ENCODE measurements at places on chromosomes 2 and 18. TPM values are rescaled to one million over a fixed set of nuclear protein-coding genes. Genes with fewer than 3 reads are reported as not detected.

The LRRTM4 gene
- not detected for total RNA-seq

The HS1BP3 gene
- 42.7 TPM for total RNA-seq

The LYG2 gene
- total RNA-seq: not detected

The C2orf80 gene
- total RNA-seq: not detected

The LRRTM1 gene
- not detected for total RNA-seq

The AOX1 gene
- 81.1 TPM for total RNA-seq

The PAIP2B gene
- 0.81 TPM for total RNA-seq

The PRKAG3 gene
- not detected for total RNA-seq

The GDF7 gene
- total RNA-seq: under 0.01 TPM

The RFTN2 gene
- 17.5 TPM for total RNA-seq

The TTC39C gene
- 124 TPM for total RNA-seq

The GAL3ST2 gene
- total RNA-seq: not detected

The TUBA3E gene
- not detected for total RNA-seq

The MAP3K19 gene
- not detected for total RNA-seq

The DLGAP1 gene
- total RNA-seq: under 0.01 TPM

The FSIP2 gene
- 0.65 TPM for total RNA-seq

The ZNF532 gene
- 43.7 TPM for total RNA-seq

The CLEC4F gene
- not detected for total RNA-seq

The RTKN gene
- total RNA-seq: 19.2 TPM

The PPM1G gene
- 47.4 TPM for total RNA-seq

The SCTR gene
- not detected for total RNA-seq

The ANKRD62 gene
- total RNA-seq: not detected

The SH3BP4 gene
- total RNA-seq: 214 TPM

The PLEKHA3 gene
- total RNA-seq: 9.1 TPM

The KLHL30 gene
- total RNA-seq: 3.6 TPM

The MAP2 gene
- 23.2 TPM for total RNA-seq

The ACKR3 gene
- 17.8 TPM for total RNA-seq

The IL36B gene
- not detected for total RNA-seq

The TGFBRAP1 gene
- total RNA-seq: 25.0 TPM

The DSC3 gene
- 0.24 TPM for total RNA-seq

The CIB4 gene
- total RNA-seq: not detected

The ABCB11 gene
- under 0.01 TPM for total RNA-seq

The LOXL3 gene
- 14.7 TPM for total RNA-seq

The DGKD gene
- 10.1 TPM for total RNA-seq

The DSEL gene
- total RNA-seq: 123 TPM

The DLX2 gene
- 0.24 TPM for total RNA-seq

The RGPD3 gene
- total RNA-seq: 0.49 TPM

The SFT2D3 gene
- total RNA-seq: 6.6 TPM

The GCG gene
- not detected for total RNA-seq

The CHRNG gene
- not detected for total RNA-seq

The PTPRN gene
- 0.36 TPM for total RNA-seq

The TFCP2L1 gene
- 0.12 TPM for total RNA-seq

The ELOA2 gene
- not detected for total RNA-seq

The ALPP gene
- total RNA-seq: not detected

The CCDC148 gene
- total RNA-seq: 2.3 TPM

The FOXD4L1 gene
- total RNA-seq: 0.32 TPM

The CMPK2 gene
- 6.0 TPM for total RNA-seq

The PDE11A gene
- under 0.01 TPM for total RNA-seq

The TOGARAM2 gene
- under 0.01 TPM for total RNA-seq

The HSBP1L1 gene
- 4.1 TPM for total RNA-seq

Data from hair follicle dermal papilla cell (primary cell).